Right renal pelvis (tissue), 4 donors: ENCODE measurements at places on chromosomes 2 and 18.

GRCh38 chr2:28986429-28986828 lies 5.3 kb downstream of the TOGARAM2 start:
- no peak for DNase-seq

DNA sequence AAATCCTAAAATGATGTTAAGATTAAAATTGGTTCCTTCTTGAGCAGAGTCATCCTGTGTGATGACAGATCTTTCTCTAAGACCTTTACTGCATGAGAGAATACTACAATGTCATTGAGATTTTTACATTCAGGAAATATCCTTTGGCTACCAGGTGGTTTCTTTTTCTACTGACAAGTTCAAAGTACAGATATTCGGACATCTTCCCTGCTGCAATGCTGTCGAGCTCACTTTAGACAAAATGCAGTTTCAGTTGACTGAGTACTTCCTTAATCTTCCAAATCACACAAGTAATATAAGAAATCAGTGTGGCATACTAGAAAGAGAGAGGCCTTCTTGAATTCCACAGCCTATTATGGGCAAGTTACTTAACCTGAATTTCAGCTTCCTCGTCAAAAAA lies 207.9 kb upstream of the ACVR2A start:
- no peak for DNase-seq

- no peak for DNase-seq
These were observed 46.7 kb upstream of the ST6GAL2 start for GRCh38 chr2:106932644-106933043.

GRCh38 chr2:166090908-166091307 lies 36.9 kb downstream of the SCN1A start:
- DNase-seq = no peak

- DNase-seq = no peak
These were observed 3.8 kb upstream of the BOK start for GRCh38 chr2:241554610-241555322.

DNA sequence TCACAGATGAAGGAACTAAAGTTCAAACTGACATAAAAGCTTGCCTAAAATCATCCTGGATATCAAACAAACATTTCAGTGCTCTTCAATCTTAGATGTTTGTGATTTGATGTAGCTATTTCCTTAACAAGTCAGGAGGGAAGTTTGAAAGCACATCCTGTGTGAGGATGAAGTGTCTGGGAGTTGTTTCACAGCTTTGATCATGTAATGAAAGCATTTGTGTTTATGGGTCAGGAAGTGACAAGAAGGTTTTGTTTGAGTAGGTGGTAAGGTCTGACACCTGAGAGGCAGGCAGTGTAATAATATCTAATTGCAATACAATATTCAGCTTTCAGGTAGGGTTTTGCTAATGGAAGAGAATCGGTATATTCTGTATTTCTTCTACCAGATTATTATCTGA lies 26.0 kb upstream of the CSRNP3 start:
- no peak for DNase-seq

GRCh38 chr2:11630855-11631254 lies 39.1 kb downstream of the NTSR2 start:
- no peak for DNase-seq

DNA sequence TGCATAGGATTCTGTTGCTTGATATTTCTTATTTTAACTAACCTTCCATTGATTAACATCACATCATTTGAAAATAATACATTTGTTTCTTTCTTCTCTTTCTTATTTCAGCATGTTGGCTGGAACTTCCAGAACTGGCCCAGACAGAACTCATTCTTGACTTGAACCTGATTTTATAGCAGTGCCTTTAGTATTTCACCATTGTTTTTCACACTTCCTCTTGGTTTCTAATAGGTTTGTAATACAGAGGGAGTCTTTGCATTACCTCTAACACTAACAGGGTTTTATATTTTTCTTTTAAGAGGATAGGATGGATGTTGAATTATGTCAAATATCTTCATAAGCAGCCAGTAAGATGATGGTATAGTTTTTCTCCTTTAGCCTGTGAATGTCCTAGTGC lies 39.2 kb downstream of the SEMA4F start:
- DNase-seq = no peak
